ENCODE measurements at places on chromosomes 1 and 21.

- DNase-seq = peak; percentile 71
These were observed 6.1 kb upstream of the RNF223 start for GRCh38 chr1:1080122-1080757.

DNA sequence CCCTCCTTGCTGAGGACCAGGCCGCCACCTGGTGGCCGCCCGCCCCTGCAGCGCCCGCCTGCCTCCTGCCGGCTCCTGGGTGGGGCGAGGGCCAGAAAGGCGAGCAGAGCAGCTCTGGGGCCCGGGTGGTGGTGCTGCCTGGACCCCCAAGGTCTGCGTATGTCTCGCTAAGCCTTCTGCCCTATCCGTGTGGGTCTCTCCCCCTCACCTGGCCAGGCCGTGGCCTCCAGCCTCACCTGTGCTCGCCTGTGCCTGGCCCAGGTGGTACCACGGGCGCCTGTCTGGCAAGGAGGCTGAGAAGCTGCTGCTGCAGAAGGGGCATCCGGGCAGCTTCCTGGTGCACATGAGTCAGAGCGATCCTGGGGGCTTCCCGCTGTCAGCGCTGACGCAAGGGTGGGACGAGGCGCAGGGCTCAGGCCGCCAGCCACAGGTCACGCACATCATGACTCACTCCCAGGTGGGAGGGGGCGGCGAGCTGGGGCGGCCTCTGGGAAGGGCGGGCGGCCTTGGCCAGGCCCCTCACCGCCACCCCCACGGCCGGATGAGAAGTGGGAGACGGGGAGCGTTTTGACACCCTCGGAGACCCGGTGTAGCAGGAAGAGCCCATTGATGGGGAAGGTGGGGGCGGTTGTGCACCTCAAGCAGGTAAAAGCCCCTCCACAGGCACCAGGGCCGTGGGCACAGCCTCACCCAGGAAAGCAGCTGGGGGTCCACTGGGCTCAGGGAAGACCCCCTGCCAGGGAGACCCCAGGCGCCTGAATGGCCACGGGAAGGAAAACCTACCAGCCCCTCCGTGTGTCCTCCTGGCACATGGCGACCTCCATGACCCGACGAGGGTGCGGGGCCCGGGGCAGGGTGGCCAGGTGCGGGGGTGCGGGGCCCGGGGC lies 9.9 kb downstream of the RNF223 start:
- DNase-seq = peak; percentile 75

GRCh38 chr1:199877526-199878384 lies 149.8 kb upstream of the NR5A2 start:
- no peak for DNase-seq

- DNase-seq = no peak
These were observed 32.7 kb upstream of the HP1BP3 start for GRCh38 chr1:20819818-20820217.

DNA sequence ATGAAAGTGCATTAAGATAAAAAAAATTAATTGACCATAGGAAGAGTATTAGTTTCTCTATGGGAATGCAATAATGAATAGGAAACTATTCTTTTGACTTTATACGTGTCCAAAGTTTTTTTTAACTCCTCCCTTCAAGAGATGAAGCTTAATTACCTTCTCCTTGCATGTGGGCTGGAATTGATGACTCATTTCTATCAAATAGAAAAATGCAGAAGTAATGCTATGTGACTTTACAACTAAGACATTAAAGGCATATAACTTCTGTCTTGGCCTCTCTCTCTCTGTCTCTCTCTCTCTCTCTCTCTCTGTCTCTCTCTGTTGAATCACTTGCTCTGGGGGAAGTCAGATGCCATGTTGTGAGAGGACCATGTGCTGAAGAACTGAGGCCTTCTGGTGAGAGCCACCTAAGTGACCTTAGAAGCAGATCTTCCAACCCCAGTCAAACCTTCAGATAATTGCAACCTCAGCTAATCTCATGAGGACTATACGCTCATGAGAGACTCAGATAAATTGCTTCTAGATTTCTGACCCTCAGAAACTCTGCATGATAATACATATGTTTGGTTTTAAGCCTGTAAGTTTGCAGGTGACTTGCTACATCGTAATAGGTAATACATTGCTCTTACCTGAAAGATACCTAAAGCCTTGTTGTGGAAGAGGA lies 414.2 kb downstream of the KCNT2 start:
- no peak for DNase-seq

GRCh38 chr1:9629445-9630201 lies 21.9 kb upstream of the PIK3CD start:
- no peak for DNase-seq

- no peak for DNase-seq
These were observed 12.9 kb downstream of the TTC34 start for GRCh38 chr1:2788506-2789163.

DNA sequence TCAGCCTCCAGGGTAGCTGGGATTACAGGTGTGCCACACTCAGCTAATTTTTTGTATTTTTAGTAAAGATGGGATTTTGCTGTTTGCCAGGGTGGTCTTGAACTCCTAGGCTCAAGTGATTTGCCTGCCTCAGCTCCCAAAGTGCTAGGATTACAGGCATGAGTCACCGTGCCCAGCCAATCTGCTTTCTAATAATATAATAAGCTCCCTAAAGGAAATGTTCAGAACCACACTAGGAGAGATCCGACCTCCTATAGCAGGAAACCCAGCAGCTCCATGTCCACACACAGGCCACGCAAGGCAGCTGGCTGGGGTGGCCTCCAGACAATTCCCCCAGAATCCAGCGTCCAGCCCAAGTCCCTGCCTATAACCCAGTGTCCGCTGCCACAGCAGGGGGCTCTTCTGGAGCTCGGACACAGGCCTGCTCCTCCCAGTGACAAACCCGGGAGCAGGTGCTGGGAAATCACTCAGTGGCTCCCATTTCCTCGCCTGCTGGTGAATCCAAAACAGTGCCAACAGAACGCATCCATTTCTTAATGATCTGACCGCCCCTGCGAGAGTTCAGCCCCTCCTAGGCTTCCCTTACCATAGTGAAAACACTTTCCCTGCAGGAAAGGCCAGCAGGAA lies 7.5 kb downstream of the RIPK4 start:
- DNase-seq = peak; percentile 15

GRCh38 chr1:74246315-74246714 lies 11.1 kb downstream of the TNNI3K start:
- no peak for DNase-seq

DNA sequence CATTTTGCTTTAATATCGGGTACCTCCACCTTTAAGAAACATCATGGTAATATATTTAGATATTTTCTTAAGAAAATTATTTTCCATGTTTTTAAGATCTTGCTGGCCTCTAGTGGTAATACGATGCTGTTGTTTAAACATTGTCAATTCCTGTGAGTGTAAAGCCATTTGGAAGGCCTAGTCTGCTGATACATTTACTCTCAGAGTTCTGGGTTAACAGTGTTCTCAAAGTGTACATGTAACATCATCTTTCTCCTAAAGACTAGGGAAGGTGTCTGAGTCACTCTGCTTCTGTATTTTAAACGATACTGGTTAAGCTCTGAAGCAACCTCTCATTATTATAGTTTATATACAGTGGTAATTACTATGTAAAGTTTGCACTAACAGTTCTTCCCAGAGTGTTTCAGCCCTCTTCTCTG lies 189.1 kb downstream of the RASAL2 start:
- peak; percentile 74 for DNase-seq
